ENCODE measurements at places on chromosomes 5 and 9.

- no peak overlapping the region for H3K4me3 ChIP-seq
- peaks cover 4% of the 10 kb centered on the region for H3K36me3 ChIP-seq
- no peak for DNase-seq
- no peaks in the 10 kb centered on the region for H3K27me3 ChIP-seq
- peaks cover 13% of the 10 kb centered on the region for H3K4me1 ChIP-seq
- no peak overlapping the region for H3K27ac ChIP-seq
These were observed 35.6 kb downstream of the GPR21 start for GRCh38 chr9:123069010-123069481.

DNA sequence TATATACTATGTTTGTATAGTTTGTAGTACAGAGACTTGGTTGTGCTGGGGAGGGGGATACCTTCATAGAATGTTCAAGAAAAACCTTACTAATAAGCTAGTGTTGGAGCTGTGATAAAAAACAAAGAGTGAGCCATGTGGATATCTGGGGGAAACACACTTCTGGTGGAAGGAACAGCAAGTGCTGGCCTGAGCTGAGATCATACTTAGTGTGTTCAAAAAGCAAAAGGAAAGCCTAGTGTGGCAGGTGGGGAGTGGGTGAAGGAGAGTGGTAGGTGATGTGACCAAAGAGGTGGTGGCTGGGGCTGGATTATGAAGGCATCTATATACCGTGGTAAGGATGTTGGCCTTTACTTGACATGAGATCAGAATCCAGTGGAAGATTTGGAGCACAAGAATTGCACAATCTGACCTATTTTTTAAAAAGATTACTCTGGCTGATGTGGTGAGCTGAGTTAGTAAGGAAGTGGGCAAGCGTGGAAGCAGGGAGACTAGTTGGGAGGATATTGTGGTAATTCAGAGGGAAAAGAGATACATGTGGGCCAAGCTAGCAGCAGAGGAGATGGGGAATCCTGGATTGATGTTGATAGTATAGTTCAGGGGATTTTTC is 26.6 kb downstream of the PALM2AKAP2 start:
- no peaks in the 10 kb centered on the region for H3K36me3 ChIP-seq
- H3K27ac ChIP-seq = no peak overlapping the region
- peaks cover 4% of the 10 kb centered on the region for H3K27me3 ChIP-seq
- no peak for DNase-seq

DNA sequence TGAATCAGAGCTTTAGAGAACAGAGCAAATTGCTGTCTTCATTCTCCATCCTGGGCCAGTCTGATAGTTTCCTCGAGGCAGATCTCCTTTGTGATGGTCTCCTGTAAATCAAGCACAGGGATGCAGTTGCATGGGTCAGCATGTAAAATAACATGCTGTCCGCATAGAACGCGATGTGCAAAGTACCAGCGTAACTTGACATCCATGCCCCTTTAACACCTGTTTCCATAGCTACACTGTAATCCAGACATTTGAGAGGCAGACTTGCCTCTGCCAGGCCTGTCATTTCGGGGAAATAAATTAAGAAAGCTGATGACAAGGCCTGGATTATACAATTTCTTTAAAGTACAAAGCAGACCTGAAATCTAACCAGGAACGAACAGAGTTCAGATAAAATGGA is 413.5 kb downstream of the TLE4 start:
- no peak overlapping the region for H3K4me3 ChIP-seq
- peaks cover 9% of the 10 kb centered on the region for H3K4me1 ChIP-seq
- no peaks in the 10 kb centered on the region for H3K36me3 ChIP-seq
- no peak overlapping the region for H3K27ac ChIP-seq
- H3K27me3 ChIP-seq = peaks cover 2% of the 10 kb centered on the region

- H3K4me3 ChIP-seq = no peak overlapping the region
- no peaks in the 10 kb centered on the region for H3K36me3 ChIP-seq
- DNase-seq = no peak
- peaks cover 2% of the 10 kb centered on the region for H3K27me3 ChIP-seq
These were observed 345.6 kb downstream of the EBF1 start for GRCh38 chr5:158754018-158754514.

DNA sequence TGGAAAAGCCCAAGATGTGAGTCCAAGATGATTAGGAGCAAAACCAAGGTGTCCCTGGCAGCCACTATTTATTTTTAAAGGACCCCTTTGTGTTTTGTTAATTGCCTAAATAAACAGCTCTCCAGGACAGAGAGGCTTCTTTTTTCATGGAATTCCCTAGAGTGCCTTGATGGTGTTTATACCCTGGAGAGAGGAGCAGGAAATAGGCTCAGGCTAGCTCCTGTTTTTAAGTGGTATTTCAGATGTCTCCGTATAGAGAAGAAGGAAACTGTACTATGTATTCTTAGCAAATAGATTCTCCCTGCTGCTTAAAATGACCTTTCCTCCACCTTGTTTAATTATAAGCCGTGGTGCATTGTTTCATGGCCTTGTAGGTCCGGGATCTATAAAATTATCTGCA is 292.4 kb downstream of the CD180 start:
- peaks cover 12% of the 10 kb centered on the region for H3K4me1 ChIP-seq
- no peak for DNase-seq
- H3K36me3 ChIP-seq = no peaks in the 10 kb centered on the region
- no peak overlapping the region for H3K27ac ChIP-seq

- no peak overlapping the region for H3K27ac ChIP-seq
- no peak for DNase-seq
These were observed 3.7 kb downstream of the CERCAM start for GRCh38 chr9:128424268-128424780.

- DNase-seq = no peak
- H3K27ac ChIP-seq = no peak overlapping the region
- H3K4me1 ChIP-seq = peaks cover 6% of the 10 kb centered on the region
These were observed 300.5 kb downstream of the NR2F1-AS1 start for GRCh38 chr5:93280518-93280917.
